HS-27A (cell line): ENCODE measurements at places on chromosomes 7 and 10.

- DNase-seq, result no peak
Measured at GRCh38 chr7:117858712-117859111, 14.5 kb downstream of the CTTNBP2 start.

DNA sequence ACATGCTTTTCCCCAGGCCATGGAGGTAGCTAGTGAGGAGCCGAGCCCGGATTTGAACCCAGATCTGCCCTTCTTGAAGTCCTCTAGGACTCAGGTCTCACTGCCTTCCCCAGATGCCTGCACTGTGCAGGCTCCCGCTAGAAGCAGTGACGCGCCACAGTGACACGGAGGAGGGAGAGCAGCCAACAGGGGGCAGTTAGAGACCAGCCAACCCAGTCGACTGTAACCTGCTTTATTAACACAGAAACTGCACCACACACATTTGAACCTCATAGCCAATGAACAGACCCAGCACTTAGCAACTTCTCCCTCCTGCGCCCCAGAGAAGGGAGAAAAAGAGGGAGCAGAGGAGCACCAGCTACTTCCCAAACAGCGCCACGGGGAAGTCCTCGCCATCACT is 27.4 kb downstream of the PILRA start:
- no peak for DNase-seq

GRCh38 chr10:110989016-110989415 is 69.6 kb downstream of the SHOC2 start:
- DNase-seq, result no peak

- no peak for DNase-seq
Measured at GRCh38 chr7:41207141-41207540, 495.7 kb downstream of the INHBA start.

DNA sequence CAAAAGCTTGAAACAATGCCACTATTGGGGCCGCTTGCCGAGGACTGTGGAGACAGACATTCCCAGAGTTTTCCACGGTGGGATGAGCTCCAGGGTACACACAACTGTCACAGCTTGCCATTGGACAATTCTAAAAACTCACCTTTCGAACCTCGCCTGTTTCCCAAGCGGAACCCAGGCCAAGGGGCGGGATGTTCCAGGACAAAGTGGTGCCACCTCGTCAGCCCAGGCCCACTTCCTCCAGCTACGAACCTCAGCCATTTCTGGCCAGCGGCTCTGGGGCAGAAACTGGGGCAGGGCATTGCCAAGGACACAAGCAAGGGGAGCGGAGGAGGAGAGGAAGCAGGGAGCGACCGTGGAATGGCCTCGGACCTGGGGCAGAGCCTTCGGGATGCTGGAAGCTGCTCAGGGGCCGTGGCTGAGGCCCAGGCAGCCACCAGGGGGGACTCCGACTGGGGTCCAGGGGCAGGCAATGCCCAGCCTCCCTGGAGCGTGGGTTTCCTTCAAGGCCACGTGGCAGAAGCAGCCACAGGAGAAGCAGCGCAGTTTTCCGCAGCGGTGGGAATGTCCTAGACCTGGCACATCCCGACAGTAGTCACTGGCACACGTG is 44.7 kb upstream of the INSIG1 start:
- no peak for DNase-seq

DNA sequence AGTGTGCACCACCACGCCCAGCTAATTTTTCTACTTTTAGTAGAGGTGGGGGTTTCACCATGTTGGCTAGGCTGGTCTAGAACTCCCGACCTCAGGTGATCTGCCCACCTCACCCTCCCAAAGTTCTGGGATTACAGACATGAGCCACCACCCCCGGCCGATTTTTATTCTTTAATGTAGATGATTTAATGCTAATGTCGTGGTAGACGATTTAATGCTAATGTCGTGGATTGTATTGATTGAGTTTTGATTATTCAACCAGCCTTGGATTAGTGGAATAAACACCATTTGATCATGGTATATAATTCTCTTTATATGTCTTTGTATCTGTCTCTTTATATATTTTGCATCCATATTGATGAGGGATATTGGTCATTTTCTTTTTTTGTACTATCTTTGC is 52.6 kb downstream of the OGDH start:
- no peak for DNase-seq

- no peak for DNase-seq
Measured at GRCh38 chr10:99647601-99648151, 11.6 kb upstream of the ENTPD7 start.

DNA sequence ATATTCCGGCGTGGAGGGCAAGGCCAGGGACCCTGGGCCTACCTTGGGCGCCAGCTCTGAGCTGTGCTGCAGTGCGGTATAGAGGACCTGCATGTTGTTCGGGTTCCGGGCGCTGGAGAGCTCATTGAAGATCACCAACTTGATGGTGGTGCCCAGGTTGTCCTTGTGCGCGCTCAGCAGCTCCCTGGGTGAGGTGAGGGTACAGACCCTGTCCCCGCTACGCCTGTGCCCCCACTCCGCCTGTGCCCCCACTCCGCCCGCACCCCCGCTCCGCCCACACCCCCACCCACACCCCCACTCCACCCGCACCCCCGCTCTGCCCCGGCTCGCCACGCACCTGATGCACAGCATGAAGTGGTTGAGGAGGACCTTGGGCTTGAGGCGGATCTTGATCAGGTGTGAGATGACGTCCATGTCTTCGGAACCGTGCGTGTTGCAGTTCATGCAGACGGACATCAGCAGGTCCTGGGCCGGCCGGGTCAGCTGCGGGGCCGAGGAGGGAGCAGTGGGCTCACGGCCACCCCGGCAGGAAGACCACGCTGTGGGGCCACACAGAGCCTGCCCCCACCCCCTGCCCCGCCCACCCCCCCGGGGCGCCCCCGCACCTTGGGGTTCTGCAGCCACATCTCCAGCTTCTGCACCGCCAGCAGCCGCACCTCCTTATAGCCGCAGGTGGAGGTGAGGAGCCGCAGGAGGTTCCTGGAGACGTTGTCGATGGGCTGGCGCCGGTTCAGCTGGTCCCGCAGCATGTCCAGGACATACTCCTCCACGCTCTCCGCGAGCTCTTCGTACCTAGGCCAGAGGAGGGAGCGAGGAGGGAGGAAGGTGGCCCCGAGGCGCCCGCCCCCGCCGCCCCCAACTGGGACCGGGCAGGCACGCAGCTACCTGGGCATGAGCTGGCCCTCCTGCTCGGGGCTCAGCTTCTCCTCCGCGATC is 5.6 kb downstream of the INTS1 start:
- DNase-seq, result no peak

DNA sequence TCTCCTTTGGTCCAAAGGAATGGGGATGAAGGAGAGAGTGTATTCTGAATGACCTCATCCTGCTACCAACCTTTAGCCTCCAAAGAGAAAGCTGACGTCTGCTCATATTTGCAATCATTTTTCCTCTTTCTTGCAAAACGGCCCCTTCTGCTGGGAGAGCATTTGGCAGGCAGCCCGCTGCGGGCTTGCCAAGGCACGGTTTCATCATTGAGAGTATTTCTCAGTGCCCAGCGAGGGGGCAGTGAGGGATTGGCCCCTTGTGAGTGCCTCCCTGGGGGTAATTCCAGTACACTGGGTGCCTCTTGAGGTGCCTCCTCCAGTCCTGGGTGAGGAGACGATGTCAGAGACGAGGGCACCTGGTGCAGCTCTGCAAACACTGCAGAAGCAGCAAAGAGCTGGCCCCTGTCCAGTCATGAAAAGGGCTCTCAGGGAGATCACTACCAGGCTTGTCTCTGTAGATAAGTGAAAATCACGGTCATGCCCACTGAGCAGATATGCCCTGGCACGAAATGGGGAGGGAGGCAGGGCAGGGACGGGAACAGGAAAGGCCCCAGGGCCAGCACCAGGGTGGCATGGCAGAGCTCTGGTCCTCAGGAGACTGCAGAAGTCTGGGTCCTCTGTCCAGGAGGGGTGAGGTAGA is 48.7 kb upstream of the SHH start:
- no peak for DNase-seq
